ENCODE measurements at places on chromosomes 11 and 22.

DNA sequence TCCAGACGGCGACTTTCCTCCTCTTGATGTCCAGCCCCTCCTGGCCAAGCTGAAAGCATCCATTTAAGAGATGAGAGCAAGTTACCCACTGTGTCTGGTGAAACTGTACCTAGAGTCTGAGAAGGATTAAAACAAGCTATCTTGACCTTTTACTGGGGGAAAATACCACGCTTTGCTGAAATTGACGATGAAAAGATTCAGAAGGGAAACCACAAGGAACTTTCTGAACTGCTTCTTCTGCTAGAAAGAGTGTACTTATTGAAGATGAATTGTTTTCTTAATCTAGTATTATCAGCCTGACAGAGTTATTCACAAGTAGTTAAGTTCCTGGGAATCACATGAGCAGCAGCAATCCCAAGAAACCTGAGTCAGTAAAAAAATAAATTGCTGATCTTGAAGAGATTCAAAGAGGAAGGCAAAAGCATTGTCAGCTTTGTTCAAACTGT, 13.1 kb upstream of the MS4A6A start:
- DNase-seq = no peak

- DNase-seq = no peak
Observed at GRCh38 chr11:86003654-86004053, 65.2 kb downstream of the PICALM start.

- no peak for DNase-seq
Observed at GRCh38 chr22:33476716-33477115, 418.5 kb upstream of the SYN3 start.

DNA sequence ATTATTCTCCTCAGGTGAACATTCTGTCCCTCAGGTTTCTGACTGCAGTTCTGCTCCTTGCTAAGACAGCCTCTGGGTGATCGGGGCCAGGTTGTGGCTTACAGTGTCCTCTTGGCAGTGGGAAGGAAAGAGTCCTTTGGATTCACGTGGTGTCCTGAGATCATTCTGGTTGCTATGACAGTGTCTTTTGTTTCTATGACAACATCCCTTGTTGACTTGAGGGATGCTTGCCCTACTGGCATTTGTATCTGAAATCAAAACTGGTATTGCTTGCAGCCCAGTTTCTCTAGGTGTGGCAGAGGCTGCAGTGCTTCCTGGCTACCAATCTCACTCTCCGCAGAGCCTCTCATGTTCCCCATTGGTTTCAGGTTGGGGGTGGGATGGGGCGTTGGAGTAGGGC, 151.8 kb upstream of the CCDC90B start:
- no peak for DNase-seq

GRCh38 chr22:35465109-35465701, 65.3 kb downstream of the MCM5 start:
- DNase-seq = no peak

- DNase-seq = no peak
Observed at GRCh38 chr11:19562156-19562555, 150.5 kb upstream of the NAV2 start.

- DNase-seq = no peak
Observed at GRCh38 chr11:30291331-30291730, 31.6 kb upstream of the ARL14EP start.

GRCh38 chr11:75028321-75028720, 39.6 kb downstream of the NEU3 start:
- DNase-seq = no peak

- DNase-seq = no peak
Observed at GRCh38 chr11:115269191-115269950, 234.8 kb downstream of the CADM1 start.

DNA sequence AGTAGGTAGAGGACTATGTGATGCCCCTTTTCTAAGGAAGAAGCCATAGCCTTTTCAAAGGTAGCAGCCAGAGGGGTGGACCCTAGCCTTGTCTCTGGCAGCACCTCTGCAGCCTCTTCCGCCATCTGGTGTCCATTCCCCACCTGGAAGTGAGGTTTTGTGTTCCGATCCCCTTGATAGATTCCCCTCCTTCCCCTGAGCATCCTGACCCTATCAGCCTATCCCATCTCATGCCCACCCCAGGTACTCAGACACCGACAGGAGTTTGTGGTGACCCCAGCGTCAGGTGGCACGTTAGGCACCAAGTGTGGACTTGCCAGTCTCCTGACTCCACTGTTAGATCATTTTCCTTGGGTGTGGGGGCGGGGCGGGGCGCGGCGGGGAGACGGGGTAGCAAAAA, 398 bp upstream of the FAM89B start:
- peak; percentile 58 for DNase-seq

GRCh38 chr22:23127055-23127756, 14.6 kb downstream of the RSPH14 start:
- DNase-seq = no peak

DNA sequence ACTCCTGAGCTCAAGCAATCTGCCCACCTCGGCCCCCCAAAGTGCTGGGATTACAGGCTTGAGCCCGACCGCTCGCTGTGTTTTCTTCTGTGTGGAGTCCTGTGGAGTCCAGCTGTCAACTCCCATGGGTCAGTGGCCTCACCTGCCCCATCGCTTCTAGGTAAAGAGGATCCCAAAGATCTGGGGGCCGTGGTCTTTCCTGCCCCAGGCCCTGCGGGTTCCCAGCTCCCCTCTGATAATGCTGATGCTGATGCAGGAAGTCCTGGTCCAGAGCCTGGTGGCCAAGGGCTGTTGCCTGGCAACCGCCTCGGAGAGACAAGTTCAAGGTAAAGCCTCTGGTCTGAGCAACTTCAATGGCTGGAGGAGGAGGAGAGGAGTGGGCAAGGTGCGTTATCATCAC, 9.6 kb downstream of the SSTR3 start:
- no peak for DNase-seq

DNA sequence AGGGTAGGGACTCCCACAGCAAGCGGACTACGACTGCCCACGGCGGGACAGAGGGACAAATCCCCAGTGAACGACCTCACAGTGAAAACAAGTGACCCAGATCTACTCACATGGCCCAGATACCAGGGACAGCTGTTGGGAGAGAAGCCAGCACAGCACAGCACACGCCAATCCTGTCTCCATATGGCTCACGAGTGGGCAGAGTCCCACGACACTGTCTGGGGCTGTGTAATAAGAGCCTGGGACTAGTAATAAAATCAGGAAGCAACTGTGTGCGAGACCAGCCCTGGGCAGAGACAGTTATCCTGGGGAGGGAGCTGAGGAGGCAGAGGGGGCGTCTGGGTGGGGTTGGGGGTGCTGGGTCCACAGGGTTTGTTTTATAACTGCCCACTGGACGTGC, 385.0 kb downstream of the CTTN start:
- no peak for DNase-seq

DNA sequence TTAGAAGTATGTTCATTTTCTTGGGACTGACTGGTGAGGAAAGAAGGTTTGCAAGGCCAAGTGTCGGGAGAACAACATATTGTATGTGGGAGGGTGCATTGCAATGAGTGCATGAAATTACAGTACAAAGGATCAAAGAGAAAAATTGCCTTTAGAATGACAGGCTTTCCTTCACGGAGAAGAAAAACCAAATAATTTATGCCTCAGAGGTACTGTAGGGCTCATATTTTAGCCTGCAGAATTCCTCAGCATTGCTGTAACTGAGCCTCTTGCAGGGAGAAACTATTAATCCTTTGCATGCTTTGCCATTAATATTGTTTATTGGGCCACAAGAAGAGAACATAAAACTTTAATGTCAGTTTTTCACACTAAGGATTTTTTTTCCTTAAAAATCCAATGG, 60.1 kb downstream of the LRRC4C start:
- DNase-seq = no peak

DNA sequence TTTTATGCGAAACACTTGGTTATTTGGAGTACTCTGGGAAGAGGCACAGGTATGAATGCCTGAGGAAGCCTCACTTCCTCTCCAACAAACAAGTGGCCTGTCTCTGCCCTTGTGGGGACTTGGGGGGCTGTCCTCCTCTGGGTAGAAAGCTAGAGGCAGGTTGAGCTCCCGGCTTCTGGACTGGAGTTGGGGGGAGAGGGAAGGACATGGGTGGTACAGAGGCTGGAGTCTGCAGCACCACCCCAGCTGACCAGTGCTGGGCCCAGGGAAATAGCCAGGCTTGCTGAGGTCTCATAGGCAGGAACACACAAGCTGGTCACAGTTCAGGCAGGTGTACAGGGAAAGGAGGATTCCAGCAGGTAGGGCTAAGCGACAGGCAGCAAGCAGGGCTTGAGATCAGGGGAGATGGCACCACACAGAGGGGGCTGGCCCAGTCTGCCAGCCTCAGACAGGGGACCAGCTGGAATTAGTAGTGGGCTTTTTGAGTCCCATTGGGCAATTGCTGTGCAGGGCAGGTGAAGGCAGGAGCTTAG, 135.3 kb upstream of the TEAD1 start:
- no peak for DNase-seq

DNA sequence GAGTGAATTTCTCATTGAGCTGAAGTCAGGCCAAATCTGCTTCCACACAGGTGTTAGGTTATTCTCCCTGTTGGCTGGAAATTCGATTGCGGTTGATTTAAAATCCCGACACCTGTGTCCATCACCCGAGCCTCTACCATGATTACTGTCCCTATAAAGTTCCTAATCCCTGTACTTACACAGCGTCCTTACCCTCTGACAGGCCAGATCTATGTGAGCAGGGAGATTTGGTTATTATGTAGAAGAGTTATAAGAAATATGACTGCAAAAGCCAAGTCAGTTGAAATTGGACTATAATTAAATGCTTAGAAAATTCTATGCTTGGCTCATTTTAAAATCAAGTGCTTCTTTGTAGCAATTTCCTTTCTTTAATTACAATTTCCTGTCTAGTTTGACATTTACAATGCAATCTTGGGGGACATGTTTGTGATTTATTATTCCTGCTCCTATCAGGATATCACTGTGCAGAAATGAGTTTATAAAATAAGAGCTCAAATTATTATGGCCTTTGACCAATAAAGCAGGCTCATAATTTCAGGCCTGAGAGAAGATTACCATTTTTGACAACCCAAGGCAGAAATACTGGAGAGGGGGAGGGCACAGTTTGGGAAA, 32.5 kb upstream of the LMO1 start:
- no peak for DNase-seq

DNA sequence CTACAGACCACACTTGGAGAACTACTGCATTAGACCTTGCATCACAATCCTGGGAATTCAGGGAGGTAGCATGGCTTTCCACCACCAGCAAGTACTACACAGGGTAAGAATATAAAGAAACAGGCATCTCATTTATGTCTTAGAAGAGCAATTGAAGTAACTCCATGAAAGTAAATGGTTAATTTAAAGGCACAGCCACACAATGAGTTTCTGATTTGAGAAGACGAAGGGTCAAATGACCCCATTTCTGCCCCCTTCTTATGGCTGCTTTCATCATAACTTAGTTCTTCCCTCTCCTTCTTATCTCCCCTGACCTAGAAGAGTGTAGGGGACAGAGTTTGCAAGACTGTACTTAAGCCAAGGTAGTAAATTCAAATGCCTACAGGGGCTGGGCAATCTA, 6.0 kb downstream of the TRIM66 start:
- DNase-seq = no peak

DNA sequence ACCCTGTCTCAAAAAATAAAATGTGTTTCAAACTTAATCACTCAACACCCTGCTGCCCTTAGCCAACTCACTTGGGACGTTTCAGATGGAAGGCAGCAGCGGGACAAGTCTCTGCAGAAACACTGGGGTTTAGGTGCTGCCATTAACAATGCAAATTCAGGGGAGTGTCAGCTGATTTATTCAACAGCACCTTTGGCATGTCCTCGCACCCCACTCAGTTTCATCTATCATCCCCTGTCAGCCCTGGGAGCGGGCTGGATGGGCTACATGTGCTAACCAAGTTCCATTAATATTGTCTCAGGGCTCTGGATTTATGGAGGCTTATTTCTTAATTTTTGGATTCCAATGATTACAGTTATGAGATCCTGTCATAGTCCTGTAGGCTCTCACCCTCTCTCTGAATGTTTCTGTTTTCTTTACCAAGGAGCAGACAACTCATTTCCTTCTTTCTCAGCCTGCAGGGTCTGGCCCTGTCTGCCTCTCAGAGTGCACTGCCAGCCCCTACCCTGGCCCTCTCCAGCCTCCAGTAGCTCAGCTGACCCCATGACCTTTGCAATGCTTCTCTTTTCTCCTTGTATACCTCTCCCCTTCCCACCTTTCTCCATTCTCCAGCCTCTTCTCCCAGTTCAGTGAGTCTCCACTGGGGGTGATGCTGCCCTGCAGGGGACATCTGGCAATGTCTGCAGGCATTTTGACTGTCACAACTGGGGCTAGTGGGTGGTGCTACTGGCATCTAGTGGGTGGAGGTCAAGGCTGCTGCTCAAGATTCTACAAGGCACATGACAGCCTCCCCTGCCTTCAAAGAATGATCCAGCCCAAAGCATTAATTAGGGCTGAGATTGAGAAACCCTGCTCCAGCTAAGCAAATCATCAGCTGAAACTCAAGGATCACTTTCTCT, 79.0 kb downstream of the APIP start:
- DNase-seq = no peak
